ENCODE measurements at places on chromosomes 3 and 15. TPM values are rescaled to one million over a fixed set of nuclear protein-coding genes. Genes with fewer than 3 reads are reported as not detected.

DNA sequence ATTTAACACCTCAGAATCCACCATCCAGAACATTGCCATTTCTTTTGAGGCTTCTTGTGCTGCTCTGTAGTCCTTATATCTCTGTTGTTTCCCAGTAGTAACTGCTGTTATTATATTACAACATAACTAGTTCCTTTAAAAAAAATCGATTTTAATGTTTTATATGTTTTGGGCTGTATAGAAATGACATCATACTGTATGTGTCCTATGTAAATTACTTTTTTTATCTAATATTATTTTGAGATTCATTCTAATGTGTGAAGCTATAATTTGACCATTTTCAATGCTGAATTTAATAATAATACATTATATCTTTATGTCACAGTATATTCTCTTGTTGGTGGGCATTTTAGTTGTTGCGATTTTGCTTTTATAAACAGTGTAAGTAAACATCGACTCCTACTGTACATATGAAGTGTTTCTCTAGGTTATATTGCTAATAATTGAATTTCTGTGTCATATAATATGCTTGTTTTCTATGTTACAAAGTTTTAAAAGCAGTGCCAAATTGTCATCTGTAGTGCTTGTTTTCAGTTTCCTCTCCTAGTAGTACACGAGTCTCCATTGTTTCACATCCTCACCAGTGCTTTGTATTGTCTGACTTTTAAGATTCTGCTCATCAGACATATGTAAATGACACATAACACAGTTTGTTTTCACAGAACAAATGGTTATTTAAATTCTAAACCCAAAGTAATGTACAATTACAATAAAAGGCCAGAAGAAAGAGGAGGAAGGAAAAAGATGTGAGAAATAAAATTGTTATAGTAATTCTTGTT, 172.0 kb upstream of the LRRFIP2 start:
- DNase-seq: no peak

- peak; percentile 90 for DNase-seq
Observed at GRCh38 chr15:77944002-77944867, 133.3 kb downstream of the TBC1D2B start.

GRCh38 chr3:185200639-185201038, 47.8 kb upstream of the C3orf70 start:
- DNase-seq: no peak

DNA sequence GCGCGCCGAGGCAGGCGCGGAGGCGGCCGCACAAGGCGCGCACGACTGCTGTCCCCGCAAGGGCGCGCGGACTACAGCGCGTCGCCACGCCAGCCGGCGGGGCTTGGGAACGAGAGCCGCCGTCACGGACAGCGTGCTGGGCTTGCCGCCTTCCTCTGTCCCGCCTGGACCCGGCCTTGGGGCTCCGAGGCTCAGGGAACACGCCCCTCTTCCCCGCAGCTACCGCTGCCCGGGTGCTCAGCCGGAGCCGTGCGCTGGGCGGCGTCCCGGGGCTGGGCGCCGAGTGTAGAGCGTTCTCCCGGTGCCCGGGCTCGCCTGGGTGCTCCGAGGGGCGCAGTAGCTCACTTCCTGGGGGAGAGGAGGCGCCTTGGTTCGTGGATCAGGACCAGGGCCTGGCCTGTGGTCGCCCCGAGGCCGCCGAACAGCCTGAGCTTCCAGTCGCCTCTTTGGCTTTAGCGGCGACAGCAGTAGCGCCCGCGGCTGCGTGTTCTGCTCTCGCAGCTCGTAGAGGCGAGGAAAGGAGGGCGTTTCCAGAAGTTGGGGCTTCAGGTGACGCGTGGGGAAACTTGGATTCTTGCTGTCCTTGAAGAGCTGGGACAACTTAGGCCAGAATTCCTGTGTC, 226.7 kb upstream of the C2CD4B start:
- peak; percentile 72 for DNase-seq

GRCh38 chr15:64187396-64188191, 24.8 kb upstream of the PPIB start:
- no peak for DNase-seq

DNA sequence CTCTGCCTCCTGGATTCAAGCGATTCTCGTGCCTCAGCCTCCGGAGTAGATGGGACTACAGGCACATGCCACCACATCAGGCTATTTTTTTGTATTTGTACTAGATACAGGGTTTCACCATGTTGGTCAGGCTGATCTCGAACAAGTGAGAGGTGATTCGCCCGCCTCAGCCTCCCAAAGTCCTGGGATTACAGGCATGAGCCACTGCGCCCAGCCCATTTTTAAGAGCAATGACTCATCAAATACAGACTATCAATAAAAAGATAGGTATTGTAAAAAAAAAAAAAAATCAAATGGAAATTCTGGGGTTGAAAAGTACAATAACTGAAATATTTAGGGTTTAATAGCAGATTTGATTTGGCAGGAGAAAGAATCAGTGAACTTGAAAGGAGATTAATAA, 129.0 kb downstream of the TJP1 start:
- no peak for DNase-seq

DNA sequence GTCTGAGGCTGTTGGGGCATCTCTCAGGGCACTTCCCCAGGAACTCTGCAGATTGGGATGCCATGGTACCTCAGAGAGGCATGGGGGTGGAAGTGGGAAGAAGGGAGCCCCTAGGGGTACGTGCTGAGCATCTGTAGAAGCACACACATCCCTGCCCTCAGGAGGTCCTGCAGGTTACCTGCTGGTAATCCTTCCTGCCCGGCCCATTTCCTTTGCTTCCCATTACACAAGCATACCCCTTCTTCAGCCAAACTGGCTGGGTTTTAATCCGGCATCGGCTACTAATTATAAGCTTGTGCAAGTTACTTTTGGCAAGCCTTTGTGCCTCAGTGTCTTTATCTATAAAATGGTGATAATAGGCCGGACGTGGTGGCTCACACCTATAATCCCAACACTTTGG, 3.1 kb upstream of the SMAD6 start:
- DNase-seq: no peak

TMCO5A gene
- not detected for total RNA-seq

DNA sequence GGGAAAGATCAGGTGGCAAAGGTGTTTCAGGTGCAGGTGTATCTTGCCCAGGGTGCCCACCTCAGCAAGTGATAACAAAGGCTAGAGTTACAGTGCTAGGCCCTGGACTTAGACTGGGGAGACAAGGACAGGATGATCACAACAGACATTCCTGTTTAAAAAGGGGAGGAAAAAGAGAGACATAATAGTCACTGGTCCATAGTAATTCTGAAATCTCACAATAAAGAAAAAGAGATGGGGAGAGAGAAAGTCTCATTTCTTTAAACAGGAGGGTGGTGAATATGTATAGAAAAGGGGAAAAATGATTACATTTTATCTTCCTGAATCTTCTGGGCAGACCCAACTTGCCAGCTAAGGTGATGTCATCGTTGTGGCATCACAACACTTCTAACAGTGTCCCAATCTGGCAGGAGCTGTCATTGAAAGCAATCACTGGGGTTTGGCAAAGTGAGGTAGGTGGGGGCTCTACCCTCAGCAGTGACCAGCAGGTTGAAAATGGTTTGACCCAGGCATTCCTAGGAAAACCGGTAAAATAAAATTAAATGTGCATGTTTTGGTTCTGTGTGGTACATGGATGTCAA, 99.5 kb downstream of the ZNF621 start:
- no peak for DNase-seq

- DNase-seq: no peak
Observed at GRCh38 chr3:44476181-44476611, 1.3 kb downstream of the ZNF445 start.

DNA sequence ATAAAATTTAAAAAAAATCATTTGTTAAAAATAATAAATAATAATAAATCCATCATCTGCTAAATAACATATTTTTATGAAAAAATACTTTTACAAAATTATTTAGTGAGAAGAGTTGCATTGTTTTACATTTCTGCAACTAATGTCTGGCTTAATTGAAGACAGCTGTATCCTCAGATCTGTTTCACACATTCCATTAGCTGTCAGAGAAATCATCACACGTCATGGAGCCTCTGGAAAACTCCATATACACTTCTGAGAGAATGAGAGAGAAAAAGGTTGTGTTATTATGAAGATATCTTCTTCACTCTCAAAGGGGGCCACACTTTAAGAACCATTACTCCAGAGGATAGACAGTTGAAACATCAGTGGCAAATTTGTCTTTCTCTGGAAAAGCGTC, 40.8 kb downstream of the CMSS1 start:
- DNase-seq: no peak

DNA sequence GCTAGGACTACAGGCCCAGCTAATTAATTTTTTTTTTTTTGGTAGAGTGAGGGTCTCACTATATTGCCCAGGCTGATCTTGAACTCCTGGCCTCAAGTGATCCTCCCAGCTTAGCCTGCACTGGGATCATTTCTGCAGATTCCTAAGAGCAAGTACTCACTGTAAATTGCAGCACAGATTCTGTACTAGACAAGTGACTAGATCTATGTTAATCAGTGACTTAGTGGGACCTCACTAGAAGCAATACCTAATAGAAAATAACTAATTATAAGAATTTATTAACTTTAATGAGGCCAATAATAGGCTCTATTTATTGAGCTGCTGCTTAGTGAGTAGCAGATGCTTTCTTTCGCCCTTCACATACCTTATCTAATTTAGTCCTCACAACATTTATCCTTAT, 10.6 kb upstream of the UTS2B start:
- DNase-seq: no peak

ECE2 gene
- total RNA-seq: not detected

- no peak for DNase-seq
Observed at GRCh38 chr3:197874653-197875052, 75.3 kb upstream of the RPL35A start.

DNA sequence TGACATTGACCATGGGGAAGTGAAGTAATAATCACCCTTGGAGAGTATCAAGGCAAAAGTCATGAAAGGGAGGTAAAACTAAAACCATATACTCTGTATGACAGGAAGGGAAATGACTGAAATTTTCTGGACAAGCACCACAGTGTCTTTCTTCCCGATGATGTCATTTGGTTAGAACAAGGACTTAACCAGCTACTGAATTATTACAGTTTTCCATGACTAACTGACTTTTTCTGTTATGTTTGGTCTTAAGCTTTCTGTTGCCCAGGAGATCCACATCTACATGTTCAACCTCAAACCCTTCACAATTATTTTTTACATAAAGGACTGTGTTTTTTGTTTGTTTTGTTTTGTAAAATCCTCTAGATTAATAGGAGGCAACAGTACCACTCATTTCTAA, 191.9 kb upstream of the IL12A start:
- DNase-seq: no peak

SCN11A gene
- total RNA-seq: 0.64 TPM

- DNase-seq: no peak
Observed at GRCh38 chr15:92383519-92384324, 10.0 kb upstream of the ST8SIA2 start.

- no peak for DNase-seq
Observed at GRCh38 chr3:138043266-138044029, 33.5 kb downstream of the CLDN18 start.

- no peak for DNase-seq
Observed at GRCh38 chr15:68789534-68790241, 31.0 kb downstream of the ANP32A start.

DNA sequence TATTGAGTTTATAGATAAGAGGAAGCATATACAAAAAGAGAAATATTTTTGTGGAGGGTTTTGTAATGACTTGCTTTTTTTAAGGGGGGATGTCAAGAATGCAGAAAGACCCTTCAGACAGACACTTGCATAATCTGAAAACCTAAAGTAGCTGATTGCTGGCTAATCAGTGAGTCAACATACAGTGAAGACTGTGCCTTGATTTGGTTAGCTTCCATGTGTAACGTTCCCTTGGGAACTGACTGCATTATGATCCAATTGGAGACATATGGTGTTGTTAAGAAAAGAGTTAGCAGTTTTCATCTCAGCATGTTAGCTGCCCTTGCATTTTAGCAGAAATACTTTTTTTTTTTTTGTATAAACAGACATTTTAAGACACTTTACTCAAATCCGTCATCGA, 483.2 kb downstream of the RBMS3 start:
- no peak for DNase-seq

H1-8 gene
- total RNA-seq: not detected

GRCh38 chr3:167184511-167184910, 195.6 kb downstream of the ZBBX start:
- DNase-seq: no peak

- no peak for DNase-seq
Observed at GRCh38 chr3:94513600-94513999, 450.7 kb downstream of the NSUN3 start.

SLC25A20 gene
- total RNA-seq: 14.5 TPM

MGLL gene
- 41.6 TPM for total RNA-seq

TEX55 gene
- not detected for total RNA-seq

DNA sequence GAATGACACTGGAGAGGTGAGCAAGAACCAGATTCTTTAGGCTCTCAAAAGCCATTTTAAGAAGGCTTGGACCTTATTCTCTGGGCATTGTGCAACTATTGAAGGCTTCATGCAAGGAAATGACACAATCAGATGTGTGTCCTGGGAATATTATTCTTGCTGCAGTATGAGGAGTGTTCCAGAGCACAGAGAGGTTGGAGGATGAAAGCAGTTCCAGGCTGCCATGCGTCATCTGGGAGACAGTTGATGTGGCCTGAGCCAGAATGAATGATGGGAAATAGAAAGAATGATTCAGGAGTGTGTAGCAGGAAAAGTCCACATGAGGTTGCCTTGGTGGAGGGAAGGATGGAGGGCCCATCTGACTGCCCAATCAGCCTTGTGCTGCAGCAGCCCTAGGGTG, 123.1 kb downstream of the CHCHD6 start:
- DNase-seq: no peak

- DNase-seq: no peak
Observed at GRCh38 chr3:133733226-133733625, 13.0 kb upstream of the TF start.

WWTR1 gene
- total RNA-seq: 68.9 TPM

EAF2 gene
- 1.3 TPM for total RNA-seq

SLC28A1 gene
- not detected for total RNA-seq

DNA sequence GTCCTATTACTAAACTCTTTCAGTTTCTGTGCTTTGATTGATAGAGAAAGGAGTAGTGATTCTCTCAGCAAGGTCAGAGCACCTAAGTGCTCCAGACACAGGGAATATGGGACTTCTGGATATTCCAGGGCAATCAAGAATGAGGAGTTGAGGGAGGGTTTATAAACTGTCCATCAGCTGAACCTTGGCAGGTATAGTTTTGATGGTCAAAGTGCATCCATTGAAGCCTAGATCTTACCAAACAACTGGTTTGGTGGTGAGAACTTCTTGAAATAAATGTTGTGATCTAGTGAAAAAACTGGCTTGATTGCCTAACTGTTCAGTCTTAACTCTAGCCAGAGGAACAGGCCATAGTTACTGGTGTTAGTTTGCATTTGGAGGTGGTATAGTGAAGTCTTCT, 207.0 kb upstream of the ONECUT1 start:
- DNase-seq: no peak

MUSTN1 gene
- total RNA-seq: 3.2 TPM

GOLGA8S gene
- total RNA-seq: not detected

SUSD5 gene
- 2.6 TPM for total RNA-seq
